Right forelimb (tissue), 1 donor: ENCODE measurements at places on chromosomes 4 and X.

DNA sequence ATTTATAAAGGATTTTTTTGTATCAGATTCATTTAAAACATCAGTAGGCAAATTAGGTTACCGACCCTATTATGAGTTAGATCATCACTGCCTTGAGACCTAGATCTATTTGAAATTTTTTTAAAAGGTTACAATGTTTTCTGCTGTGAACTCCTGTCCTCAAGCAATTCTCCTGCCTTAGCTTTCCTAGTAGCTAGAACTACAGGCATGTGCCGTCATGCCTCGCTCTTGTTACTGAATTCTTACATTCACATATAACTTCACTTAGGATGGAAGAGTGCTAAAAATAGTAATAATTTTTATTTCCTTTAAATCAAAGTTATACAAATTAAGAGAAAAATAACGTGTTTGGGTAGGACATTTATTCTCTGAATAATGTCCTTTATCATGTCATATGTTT lies 75.5 kb upstream of the MAOA start:
- DNase-seq = no peak

DNA sequence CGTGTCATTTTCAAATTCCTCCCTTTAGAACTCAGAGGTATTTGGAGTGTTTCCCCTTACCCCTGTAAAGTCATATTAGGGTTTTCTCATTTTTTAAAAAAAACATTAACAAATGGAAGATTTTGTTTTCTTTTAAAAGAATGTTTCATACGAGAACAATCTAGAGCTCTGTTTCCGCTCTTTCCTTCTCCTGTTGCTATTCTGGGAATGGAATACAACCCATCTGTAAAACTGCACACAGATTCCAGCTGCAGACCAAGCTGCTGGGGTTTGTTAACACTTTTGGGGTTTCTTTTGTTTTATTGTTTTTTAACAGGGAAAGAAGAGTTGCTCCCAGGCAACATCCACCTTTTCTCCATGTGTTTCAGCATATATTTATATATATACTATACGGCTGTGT lies 61.3 kb downstream of the HCCS start:
- DNase-seq = no peak

GRCh38 chr4:1604706-1605205 lies 79.4 kb downstream of the FAM53A start:
- DNase-seq = no peak

- no peak for DNase-seq
These were observed 1131.5 kb downstream of the PCDH18 start for GRCh38 chr4:136400829-136401228.

- no peak for DNase-seq
These were observed 243.1 kb upstream of the GPC4 start for GRCh38 chrX:133658293-133658911.

DNA sequence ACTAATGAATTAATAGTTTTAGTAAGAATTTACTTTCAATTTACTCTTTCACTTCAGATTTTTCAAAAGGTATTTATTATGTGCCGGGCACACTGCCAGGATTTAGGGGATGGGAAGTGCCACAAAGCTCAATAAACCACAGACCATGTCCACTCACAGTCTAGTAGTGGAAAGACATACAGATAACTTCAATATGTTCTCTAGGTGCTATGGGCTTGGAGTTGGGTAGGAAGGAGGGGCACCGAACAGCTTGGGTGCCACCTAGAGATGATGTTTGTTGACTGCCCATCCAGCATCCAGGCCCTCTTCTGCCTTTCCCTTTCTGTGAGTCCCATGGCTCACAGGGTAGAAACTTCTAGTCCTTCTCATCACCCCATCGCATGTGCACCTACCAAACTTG lies 17.8 kb downstream of the MFAP3L start:
- no peak for DNase-seq

DNA sequence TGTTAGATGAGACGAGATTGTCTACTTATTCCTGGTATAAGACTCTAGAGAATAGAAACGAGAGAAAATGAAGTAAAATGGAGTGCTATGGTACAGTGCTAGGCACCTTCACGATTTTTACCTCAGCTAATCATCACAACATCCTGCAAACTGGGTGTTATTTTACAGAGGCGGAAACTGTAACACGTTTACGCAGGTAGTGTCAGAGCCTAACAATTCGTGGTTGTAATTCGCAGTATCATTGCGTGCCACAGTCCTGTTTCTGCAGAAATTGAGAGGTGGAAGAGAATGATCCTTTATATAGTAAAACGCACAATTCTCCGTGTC lies 383 bp upstream of the TBC1D19 start:
- no peak for DNase-seq

- no peak for DNase-seq
These were observed 691.9 kb downstream of the TECRL start for GRCh38 chr4:63717384-63717783.

DNA sequence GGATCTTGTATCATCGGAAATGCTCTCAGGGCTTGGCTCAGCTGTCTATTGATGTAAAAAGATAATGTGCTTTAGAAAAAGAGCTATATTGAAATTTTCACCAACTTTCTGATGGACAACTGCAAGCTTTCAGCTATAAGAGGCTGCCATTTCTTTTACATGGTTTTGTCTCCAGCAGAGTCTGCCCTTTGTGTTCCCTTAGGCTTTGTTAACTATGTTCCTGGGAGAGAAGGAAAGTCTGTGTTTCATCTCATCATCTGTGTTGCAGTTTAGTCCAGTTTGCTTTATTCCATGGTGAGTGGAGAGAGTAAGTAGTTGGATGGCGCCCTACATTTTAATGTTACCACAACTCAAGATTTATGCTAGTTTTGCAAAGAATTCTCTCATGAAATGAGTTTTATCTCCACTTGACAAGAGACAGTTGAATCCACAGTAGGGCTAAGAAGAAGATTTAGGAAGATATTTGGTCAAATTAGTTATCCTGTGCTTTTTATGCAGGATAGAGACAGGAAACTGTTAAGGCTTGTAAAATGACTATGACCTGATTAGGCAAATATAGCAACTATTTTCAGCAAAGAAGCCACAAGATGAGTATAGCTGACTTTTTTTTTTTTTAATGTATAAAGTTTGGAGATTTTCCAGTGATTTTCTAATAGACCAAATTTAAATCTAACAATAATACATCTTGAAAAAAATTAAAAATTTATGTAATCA lies 16.5 kb downstream of the SEPTIN11 start:
- no peak for DNase-seq

GRCh38 chrX:30282527-30282926 lies 26.7 kb downstream of the NR0B1 start:
- DNase-seq = no peak

DNA sequence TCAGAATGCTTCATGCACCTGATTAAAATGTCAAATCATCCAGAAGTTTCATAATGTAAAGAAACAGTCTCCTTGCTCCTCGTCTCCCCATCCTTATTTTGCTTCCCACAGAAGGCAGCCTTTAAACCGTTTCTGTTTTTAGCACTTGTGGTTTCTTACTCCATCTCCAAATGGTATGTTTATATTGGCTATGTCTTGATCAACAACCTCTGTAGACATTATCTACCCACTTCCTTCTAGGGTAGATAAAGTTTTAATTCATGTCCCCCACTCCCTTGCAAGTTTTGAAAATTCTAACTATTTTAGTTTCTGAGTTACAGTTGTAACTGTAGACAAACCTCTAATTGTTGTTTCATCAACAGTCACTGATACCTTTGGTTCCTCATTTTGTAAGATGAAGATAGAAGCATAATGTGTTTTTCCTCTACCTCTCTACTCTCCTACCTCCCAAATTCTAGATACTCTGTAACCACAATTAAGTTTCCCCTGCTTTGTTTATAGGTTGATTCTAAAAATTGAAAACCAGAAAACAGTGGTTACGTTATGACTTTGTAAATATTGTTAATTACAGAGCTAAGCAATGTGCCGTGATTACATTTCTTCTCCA lies 291.7 kb upstream of the GATB start:
- no peak for DNase-seq

DNA sequence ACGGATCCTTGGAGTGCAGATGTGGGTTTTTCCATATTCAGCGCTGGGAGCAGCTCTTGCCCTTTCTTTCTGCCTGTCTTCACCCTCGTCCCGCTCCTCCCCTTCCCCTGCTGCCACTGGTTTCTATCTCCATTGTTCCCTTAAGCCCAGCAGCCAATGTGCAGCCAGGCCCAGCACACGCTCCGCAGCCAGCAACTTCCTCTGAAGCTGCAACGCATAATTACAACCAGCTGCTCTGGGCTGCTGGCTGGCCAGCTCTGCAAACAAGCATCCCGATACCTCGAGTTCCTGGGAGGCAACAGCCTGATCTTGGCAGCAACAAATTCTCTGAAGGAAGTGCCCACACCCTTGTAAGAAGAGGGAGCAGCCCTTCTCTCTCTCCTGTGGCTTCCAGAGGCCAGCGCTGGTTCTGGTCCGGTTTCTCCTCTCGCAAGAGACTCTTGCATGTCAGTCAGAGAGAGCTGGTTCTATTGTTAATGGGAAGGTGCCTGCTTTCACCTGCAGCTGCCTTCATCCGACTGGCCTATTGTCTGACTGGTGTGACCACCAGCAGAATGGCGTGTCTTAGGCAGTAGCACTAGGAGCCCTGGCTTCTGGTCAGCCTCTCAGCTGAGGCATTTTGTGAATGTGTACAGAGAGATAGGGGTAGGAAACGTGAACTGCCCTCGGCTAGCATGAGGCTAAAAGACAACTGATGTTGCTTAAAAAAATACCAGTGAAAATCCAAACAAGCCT lies 83.8 kb upstream of the MAML3 start:
- DNase-seq = peak; percentile 84

DNA sequence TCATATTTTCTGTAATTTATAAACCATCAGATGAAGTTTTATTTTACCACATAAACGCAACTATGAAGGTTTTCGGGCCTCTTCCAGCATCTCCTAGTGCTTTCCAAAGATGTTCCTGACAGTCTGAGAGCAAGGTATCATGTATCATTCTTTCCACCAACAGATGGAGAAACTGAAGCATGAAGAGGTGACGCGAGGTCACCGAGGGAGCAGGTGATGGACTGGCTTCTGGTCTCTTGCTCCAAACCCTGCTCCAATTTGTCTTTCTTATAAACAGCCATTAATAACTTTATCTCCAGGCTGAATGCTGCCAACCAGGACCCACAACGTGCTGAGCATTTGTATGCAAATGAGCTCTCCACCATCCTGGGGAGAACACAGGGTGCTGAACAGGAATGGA lies 86.3 kb upstream of the MAML3 start:
- no peak for DNase-seq

DNA sequence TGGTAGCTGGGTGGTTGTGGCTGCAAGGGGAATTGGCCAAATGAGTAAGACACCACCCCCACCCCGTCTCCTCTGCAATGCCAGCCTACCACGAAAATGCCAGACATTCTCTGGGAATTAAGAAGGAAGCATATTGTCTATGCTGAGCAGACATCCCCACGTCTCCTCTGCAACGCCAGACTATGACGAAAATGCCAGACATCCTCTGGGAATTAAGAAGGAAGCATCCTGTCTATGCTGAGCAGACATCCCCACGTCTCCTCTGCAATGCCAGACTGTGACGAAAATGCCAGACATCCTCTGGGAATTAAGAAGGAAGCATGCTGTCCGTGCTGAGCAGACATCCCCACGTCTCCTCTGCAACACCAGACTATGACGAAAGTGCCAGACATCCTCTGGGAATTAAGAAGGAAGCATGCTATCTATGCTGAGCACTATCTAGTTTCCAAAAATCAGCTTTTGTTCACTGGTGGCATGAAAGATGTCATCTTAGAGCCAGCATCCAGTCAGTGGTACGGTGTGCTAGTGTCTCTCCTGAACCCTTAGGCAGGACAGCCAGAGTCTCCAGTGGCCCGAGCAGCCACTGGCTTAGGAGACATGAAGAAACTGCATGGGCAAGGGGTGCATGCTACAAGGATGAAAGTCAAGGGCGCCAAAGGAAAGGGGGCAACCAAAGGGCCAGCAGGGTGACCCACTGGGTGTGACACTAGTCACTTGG lies 339.8 kb upstream of the FRG1 start:
- DNase-seq = no peak

- DNase-seq = no peak
These were observed 671.6 kb upstream of the SLIT2 start for GRCh38 chr4:19580095-19580494.

- no peak for DNase-seq
These were observed at the start of gene SULT1E1 for GRCh38 chr4:69860052-69860451. Gene SULT1E1, minus strand, starts transcription at chr4:69860145. Its CDS starts 2,501 bp downstream, at chr4:69857644.

- no peak for DNase-seq
These were observed 544.5 kb downstream of the PPP4R3C start for GRCh38 chrX:26918631-26919030.

GRCh38 chrX:131735127-131735526 lies 191.3 kb downstream of the OR13H1 start:
- no peak for DNase-seq

GRCh38 chrX:1833656-1834360 lies 218.9 kb downstream of the ASMT start:
- DNase-seq = no peak

DNA sequence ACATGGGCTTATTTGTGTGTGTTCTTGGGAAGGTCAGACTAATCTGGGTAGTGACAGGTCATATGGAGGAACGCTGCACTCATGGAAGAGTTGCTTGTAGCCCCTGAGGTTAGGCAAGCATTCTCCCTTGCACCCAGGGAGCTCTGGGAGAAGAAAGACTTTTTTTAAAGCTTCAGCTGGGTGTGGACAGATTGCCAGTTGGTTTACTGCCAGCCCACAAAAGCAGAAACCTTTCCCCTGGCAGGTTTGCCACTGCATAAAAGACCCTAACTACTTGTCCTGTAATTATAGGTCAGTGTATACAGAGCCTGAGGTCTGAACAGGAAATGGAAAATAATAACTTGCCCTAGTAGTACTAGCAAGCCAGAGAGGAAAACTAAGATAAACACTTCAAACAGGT lies 7.4 kb upstream of the NFKB1 start:
- DNase-seq = no peak

GRCh38 chrX:155767876-155768769 lies 113.0 kb upstream of the VAMP7 start:
- DNase-seq = no peak

DNA sequence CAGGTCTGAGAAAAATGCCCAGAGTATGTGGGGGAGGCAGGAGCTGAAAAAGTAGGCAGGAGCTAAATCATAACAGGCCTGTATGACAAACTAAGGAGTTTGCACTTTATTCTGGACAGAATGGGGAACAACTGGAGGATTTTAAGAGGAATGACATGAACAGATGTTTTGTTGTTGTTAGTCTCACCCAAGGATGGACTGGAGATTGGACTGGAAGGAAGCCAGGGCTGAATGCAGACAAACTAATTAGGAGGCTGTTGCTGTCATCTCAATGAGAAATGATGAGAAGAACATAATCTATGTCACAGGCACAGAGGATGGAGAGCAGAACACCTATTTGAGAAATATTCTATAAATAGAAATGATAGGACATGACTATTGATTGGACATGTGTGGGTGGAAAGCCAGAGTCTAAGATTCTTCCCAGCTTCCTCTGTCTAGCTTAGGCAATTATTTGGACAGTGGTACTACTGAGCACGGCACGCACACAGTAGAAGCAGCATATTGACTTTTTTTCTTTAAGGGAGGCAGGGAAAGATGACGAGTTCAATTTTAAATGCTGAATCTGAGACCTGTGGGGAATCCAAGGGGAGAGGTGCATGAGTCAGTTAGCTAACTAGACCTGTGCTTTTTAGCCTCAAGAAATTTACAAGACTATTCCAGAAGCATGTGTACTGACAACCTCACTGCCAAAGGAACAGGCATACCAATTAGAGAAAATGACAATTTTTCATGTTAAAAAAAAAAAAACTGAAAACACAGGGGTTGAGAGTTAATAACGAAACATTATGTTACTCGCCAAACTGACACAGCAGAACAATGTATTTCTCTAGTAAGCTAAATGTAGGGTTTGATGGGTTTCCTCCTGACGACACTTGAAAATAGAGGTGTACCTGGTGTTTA lies 963 bp upstream of the USO1 start:
- DNase-seq = no peak

GRCh38 chr4:1195109-1195671 lies 22.8 kb upstream of the SPON2 start:
- DNase-seq = no peak
